ENCODE measurements at places on chromosomes 1 and 21.

DNA sequence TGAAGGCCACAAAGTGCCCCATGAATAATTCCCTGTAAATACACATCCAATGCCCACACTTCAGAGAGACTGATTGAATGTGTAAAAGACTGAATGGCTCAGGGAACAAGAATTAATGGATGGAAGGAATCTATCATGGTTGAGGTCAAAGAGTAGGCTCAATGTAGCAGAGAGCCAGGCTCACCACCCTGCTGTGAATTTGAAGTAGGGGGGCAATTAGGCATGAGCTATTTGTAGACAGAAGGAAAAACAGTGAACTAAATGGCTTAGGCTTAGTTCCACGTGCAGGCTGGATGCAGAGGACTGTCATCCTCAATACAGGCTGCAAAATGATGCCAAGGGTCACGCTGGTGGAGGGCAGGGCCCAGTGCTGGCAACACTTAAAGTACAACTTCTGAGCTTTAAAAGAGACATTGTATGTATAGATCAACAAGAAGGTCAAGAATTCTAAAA is 22.9 kb upstream of the IGSF3 start:
- no peak for DNase-seq

GRCh38 chr21:27476696-27477095 is 509.8 kb upstream of the ADAMTS5 start:
- no peak for DNase-seq

DNA sequence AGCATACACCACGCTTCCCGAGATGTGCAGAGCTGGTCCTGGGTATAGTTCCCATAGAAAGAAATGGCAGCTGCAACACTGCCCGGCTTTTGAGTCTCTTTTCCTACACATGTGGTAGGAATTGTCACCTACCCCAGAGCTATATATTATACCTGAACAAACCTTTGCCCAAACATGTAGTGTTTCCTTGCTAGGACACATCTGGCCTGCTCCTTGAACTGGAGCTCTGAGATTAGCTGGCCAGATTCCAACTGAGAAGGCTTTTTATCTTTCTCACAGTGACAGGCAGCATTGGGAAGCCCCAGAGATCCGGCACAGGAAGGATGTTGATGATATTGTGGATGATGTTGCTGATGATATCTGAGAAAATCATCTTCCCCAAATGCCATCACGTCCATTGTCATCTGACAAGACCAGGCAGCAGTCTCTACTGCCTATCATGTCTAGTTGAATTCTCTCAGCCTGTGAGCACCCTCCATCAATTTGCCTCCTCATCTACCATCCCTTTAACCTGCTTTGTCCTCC is 115.0 kb upstream of the SMYD2 start:
- DNase-seq = no peak

DNA sequence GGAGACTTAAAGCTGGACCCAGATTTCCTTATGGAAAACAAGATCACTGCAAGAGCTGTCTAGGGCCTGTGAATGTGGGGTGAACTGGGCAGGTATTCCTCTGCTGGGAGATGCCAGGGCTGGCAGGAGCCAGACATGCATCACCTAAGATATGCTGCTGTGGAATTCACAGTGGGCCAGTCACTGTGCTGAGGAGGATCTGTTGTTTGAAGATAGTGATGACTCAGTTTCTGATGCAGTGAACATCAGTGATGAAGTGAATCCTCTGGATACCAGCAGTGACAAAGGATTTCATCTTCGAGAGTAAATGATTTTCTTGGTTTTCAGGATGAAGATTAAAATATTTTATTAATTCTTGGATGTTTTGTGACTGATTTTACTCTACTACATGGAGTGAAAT is 29.9 kb upstream of the CAMSAP2 start:
- DNase-seq = no peak

GRCh38 chr1:248886237-248886895 is 19.7 kb upstream of the PGBD2 start:
- DNase-seq = no peak

- no peak for DNase-seq
Measured at GRCh38 chr1:78277253-78277652, 213.5 kb upstream of the PTGFR start.

- no peak for DNase-seq
Measured at GRCh38 chr21:41662161-41662560, 104.7 kb downstream of the RIPK4 start.

DNA sequence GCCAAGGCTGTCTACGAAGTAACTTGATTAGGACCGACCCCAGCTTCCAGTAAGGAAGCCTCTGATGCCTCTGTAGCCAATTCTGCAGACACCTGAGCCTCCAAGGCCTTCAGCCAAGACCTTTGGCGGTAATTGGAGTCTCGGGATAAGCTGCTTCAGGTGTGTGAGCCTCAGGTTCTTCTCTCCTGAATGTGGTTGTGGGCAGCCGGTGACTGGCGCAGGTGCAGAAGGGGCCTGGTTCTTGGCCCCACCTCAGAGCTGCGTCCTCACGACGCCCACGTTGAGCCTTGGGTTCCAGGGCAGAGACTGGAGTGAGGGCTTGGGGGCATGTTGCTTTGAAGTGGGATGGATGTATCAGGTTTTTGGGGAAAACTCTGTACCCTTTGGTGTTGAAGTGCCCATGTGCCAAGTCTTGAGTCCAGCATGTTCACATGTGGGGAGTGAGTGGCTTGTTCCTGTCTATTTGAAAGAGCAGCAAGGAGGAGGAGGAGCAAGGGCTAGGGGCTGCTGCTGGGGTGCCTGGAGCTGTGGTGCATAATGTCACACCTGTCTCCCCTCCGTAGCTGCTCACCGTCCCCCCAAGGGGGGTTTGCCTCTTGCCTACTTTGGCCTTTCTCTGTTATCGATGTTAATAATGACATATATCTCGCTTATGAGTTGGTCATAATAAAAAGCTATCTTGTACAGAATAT is 1.4 kb downstream of the PSEN2 start:
- DNase-seq = no peak

DNA sequence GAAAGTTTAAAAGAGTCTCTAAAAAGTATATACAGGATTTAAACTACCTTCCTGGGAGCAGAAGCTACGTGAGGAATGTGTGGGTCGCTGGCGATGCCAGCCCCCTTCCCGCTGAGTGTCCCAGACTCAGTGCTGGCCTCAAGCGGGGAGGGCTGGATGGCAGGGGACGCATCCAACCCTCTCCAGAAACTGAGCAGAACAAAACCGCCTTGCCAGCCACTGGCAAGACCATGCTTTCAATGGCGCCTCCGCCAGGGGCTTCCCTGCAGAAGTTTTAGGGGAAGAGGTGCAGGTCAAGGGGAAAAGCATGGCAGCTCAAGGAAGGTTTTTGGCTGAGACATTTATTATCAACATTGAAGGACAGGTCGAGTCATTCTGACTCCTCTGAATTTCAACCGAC is 26.1 kb downstream of the NADK start:
- no peak for DNase-seq

DNA sequence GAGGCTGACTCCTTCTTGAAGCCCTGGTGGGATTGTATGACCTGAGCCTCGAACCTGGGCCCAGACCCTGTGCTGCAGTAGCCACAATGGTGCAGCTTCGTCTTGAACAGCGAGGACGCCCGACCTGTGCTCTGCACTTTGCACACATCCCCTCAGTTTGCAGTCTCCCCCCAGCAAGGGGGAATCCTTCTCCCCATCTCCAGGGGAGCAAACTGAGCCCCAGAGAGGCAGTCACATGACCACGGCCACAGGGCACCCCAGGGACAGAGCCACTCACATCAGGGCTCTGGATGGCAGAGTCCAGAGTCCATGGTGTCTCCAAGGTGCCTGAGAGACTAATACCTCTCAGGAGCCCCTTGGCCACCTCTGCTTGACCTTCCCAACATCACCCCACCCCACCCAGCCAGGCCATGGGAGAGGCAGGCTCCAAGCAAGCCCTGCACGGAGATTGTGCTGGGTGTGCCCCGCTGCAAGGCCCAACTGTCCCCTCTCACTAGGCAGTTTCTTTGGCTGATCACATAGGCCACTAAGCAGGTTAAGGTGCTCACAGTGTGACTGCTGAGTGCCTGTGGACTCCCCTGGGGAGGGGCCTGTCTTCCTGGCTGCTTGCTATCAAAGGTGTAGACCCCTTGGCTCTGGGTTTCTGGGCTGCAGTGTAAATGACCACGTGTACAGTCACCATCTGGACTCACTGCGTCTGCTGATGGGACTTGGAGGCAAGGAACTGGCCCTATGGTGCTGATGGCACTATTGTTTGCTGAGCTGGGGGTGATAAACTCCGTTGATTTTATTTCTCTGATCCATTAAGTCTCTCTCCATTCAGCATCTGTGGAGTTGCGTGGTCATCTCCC is 398.1 kb downstream of the MATN1 start:
- DNase-seq = no peak

DNA sequence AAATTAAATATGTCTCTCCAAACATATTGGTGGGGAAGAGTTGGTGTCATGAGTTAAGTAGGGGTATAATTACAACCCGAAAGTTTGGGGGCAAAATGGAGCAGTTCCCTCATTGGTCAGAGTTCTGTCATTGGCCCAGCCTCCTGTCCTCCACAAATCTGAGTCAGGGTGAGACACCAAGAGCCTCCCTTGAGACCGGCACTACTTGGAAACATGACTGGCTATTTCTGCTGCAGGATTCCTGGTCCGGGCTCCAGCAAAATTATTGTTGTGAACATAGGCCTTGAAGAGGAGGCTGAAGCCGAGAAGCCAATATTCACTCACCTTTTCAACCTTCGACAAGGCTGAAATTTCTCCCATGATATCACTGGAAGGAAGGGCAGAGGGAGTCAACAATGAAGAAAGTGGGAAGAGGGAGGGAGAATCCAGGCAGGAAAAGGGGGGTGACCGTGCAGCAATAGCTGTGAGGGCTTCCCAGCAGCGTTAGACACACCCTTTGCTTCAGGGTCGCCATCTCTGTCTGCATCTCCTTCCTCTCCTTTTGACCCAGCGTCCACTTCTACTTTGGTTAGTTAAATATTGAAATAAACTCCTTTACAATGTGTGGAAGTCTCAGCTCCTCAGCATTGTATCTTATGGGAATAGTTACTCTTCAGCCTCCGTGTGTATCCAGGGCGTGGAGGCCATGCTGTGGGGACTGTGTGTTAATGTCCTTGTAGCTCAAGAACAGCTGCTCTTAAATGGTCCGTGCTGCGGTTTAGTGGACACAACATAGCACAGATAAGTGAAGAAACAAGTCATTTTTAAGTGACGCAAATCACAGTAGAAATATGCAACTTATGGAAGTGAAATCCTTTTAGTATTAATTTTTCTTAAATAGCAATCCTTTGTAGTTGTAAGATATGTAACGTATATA is 307.4 kb downstream of the DISC1 start:
- DNase-seq = no peak

- peak; percentile 26 for DNase-seq
Measured at GRCh38 chr1:31371121-31371959, 1.5 kb downstream of the FABP3 start.

- peak; percentile 44 for DNase-seq
Measured at GRCh38 chr1:229557913-229558414, 543 bp downstream of the ABCB10 start.

DNA sequence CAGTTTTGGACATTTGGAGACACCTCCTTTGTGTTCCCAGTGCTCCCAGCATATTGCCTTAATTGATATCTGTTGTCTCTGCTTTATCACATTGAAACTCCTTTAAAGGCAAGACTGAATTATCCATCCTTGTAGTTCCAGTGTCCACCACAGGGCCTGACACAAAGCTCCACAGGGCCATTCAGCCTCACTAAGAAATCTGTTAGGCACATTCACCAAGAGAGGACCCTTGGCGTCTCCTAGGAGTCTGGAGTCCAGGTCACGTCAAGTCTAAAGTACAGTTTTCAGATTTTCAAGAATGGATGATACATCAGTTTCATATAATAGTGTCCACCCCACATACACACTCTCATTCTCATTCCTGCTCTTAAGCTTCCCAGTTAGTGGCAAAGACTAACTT is 4.8 kb downstream of the ACP6 start:
- DNase-seq = no peak

GRCh38 chr1:108848806-108849205 is 8.1 kb downstream of the AKNAD1 start:
- DNase-seq = no peak

GRCh38 chr1:243927381-243927780 is 77.3 kb upstream of the AKT3 start:
- DNase-seq = no peak

DNA sequence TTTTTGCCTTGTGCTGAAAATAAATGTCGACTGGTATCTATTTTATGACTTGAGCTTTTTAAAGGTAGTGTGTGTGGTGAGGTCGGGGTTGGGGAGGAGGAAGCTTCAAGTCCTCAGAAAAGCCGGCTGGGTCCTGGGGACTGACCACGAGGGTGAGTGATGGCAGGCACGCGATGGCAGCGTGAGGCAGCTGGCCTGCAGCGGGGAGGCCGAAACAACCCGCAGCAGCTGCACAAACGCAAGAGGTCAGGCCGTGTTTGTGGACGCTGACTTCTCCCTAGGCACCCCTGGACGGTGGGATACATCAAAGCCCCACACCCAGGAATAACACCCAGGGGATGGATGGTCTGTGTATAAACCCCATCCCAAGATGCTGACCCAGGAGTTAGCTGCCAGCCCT is 51.4 kb downstream of the ZBTB18 start:
- DNase-seq = no peak

- DNase-seq = no peak
Measured at GRCh38 chr1:6124746-6125365, 55.3 kb downstream of the CHD5 start.

GRCh38 chr1:21653744-21654100 is 15.4 kb downstream of the RAP1GAP start:
- DNase-seq = no peak

- DNase-seq = no peak
Measured at GRCh38 chr1:220905650-220906560, 26.7 kb downstream of the HLX start.

DNA sequence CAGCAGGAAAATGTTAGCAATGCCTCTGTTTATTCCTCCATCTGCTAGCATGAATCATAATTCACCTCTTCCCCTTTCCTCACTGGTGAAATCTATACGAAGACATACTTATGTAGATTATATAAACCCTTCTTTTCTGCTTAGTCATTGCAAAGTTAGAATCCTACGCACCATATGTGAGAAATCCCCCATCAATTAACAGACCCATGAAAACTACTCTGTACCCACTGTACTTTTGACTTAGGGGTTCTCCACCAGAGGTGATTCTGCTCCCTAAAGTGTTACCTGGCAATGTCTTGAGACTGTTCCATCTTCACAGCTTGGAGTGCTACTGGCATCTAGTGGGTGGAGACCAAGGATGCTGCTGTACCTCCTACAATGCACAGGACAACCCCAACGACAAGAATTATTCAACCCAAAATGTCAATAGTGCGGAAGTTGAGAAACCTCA is 49.6 kb upstream of the KCTD3 start:
- DNase-seq = peak; percentile 18

- DNase-seq = no peak
Measured at GRCh38 chr1:6298940-6299465, 38.1 kb upstream of the GPR153 start.

GRCh38 chr1:48338257-48338656 is 115.7 kb downstream of the SLC5A9 start:
- no peak for DNase-seq

- DNase-seq = no peak
Measured at GRCh38 chr1:21667348-21668231, 1.6 kb downstream of the RAP1GAP start.

DNA sequence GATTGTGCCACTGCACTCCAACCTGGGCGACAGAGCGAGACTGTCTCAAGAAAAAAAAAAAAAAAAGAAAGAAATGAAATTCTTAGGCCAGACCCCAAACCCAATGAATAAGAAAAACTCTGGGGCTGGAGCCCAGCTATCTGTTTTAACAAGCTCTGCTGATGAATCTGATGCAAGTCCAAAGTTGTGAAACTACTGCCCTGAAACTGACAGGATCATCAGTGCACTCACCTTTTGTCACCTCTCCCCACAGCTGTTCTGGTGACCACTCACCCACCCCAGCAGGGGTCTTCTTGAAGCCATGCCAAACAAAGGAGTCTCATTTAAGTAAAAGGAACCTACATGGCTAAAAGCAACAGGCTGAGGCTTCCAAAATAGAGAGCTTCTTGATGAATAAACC is 8.4 kb downstream of the PABPC4 start:
- no peak for DNase-seq

Measured in KBM-7 (cell line).